Stimulated activated CD4-positive, alpha-beta T cell treated with anti-CD3 and anti-CD28 coated beads, Interleukin-4, amount 100 ng/mL, for 4 hours (primary cell): ENCODE measurements at places on chromosomes 2 and 18.

GRCh38 chr18:313931-314330, 46.1 kb upstream of the THOC1 start:
- no peak for DNase-seq

GRCh38 chr2:14881651-14882327, 249.3 kb downstream of the LRATD1 start:
- no peak for DNase-seq

GRCh38 chr2:214807653-214808052, 1.8 kb downstream of the BARD1 start:
- DNase-seq = no peak

DNA sequence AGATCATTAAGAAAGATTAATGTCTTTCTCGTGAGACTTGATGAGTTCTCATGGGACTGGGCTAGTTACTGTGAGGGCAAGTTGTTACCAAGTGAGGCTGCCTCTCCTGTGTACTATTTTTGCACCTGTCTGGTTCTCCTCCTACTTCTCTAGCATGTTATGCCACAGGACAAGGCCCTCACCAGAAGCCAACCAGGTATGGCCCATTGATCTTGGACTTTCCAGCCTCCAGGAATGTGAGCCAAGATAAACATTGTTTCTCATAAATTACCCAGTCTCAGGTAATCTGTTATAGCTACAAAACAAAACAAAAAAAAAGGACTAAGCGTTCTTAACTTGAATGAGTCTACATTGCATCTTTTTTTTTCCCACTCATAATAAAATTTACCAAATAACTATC, 184.1 kb downstream of the CDH7 start:
- DNase-seq = no peak

- DNase-seq = no peak
Observed at GRCh38 chr2:119136093-119136492, 22.5 kb downstream of the C1QL2 start.

GRCh38 chr2:200985799-200986198, 22.3 kb upstream of the ORC2 start:
- DNase-seq = no peak

DNA sequence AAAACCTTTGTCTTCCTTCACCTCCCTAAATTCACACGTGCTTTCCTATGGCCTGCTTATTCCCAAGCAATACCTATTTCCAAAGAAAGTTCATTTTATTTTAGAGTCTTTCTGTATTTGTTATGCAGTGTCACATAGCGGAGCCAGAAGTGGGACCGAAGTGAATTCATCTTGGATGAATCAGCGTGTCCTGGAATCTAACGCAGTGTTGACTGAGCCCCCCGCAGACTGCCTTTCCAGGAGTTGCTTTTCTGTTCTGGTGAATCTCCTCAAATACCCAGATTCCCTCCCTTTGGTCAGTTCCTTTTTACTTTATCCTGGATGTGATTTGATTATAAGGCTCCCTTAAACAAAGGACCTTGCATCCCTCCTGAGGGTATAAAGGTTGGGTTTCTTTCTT, 10.8 kb downstream of the ALPP start:
- no peak for DNase-seq

- no peak for DNase-seq
Observed at GRCh38 chr18:12059334-12060181, 34.1 kb upstream of the ANKRD62 start.

DNA sequence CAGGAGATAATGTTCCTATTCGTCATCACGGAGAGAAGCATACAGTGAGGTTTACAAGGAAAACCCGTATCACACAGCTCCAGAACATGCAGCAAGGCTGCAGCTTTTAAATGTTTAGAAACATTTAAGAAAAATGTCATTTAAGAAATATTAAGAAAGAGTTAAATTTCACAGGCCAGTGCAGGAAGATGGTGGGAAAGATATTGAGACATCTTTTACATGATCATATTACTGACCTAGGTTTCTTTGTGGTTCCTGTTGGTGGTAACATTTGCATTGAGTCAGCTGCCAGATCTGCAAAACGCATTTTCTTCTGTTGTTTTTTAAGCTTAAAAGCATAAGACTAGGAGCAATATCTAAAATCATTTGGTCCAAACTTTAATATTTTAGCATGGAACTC, 44.9 kb downstream of the CPO start:
- no peak for DNase-seq

DNA sequence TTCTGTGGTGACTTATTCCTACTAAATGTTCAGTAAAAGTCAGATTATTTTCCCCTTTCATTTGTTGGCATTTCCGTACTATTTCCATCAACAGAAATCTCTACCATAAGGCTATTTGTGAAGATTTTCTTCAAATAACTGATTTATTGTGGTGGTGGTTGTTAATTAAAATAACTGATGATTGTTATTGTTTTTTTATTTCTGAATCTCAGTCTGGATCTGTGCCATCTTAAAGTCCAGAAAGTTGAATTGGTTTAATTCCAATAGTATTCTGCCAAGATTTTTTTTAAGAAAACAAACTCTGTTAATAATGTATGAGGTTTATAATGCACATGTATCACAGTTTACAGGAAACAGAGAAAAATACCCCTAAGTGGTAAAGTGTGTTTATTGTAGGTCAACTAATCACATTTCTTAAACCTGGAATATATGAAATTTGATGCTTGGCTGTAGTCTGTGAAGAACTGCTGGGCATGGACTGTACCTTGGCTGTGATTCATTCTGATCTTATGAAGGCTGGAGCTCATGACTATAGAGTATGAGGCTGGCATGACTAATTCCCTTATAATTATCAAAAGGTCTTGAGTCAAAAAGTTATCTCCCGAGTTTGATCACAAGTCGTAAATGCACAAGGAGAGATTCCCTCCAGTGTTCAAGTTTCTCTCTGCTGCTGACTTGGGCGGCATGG, 134.2 kb upstream of the RND3 start:
- DNase-seq = no peak

DNA sequence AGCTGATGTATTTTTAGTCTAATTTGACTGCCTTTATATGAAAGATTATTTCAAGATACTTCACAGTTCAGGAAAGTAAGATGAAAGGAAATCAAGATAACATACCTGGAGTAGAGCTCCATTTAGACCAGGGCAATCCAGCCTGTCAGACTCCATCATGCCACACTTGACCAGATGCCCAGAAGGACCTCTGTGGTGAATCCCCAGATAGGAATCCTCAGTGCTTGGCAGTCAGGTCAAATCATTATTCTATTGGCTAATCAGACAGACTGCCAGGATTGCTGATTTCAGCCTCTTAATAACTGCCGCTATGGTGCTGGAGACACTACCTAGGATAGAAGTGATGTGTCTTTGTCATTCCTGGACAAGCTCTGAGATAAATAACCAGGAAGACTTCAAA, 404.2 kb downstream of the STK39 start:
- DNase-seq = no peak

DNA sequence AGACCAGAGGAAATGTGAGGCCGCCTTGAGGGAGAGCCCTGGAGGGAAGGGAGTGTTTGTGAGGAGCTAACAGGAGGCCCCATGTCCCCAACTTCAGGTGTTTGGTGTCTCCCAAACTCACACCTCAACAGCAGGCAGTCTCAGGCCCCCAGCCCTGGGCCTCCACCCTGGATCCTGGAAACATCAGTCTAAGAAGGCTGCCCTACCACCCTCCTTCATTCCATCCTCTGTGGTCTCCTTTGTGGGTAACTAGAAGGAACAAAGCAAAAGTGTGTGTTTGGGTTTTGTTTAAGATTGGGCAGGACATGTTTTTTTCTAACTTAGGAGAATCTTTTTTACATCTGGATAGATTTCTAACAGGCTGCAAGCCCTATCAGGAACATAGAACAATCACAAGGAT, 404.3 kb downstream of the BCL11A start:
- DNase-seq = no peak

DNA sequence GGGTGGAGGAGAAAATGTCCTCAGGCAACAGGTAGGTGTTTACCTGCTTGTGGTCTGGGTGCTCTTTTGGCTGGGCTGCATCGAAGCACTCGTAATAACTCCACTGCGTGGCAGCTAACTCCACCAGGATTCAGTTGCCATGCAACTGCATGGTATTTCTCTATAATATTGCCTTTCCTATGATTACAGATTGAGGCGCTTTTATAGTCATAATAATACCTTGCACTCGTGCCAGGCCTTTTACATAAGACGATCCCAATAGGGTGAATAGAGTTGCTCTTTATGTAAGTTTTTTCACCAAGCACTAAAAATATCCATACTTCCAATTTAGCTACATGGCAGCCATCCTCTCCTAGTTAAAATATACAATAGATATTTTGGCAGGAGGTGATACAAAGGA, 19.7 kb upstream of the NYAP2 start:
- no peak for DNase-seq

DNA sequence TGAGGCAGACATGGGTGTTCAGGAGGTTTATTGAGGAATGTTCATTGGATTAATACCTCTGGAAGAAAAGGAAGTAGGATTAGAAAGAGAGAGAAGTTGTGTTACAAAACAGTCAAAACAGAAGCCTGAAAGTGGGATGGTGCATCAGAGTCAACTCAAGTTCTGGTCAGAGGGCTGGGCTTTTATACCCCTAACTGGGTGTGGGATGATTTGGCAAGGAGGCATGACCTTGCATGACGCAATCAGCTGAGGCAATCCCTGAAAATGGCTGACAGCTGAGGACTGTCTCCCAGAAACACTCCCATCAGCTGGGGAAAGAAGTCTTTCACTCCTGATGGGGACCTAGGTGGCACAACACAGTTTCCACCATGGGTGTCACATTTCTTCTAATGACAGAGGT, 818.2 kb downstream of the SATB2 start:
- no peak for DNase-seq

GRCh38 chr18:67717800-67718199, 201.3 kb upstream of the DSEL start:
- no peak for DNase-seq

GRCh38 chr2:2484301-2484700, 153.2 kb upstream of the MYT1L start:
- DNase-seq = no peak

- no peak for DNase-seq
Observed at GRCh38 chr18:58187674-58188073, 143.6 kb downstream of the NEDD4L start.

DNA sequence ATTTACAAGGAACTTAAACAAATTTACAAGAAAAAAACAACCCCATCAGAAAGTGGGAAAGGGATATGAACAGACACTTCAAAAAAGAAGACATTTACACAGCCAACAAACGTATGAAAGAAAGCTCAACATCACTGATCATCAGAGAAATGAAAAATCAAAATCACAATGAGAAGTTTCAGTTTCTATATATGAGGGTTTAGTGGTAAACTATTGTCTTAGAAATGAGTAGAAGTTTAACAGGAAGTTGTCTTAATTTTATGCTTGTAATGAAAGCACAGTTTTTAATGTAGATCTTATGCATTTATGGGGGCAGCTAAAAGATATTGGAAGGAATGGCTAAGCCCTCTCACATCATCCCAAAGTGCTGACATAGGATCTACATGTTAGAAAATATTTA, 325.4 kb downstream of the ERBB4 start:
- DNase-seq = no peak

DNA sequence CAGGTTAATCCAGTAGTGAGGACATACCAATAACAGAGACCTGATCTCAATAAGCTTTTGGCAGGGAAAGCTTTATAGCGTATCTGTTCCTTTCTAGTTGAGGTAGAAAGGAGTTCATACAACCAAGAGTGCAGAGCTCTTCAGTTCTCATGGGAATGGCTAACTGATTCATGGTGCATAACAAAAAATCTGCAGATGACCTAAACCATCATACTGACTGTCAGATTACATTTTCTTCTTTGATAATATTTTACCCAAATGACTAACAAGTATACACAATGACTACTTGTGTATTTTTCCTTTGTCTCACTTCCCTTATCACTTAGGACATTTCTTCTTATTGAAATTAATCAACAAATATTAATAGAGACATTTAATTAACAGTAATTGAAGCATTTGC, 140.0 kb upstream of the SERTAD2 start:
- DNase-seq = no peak

DNA sequence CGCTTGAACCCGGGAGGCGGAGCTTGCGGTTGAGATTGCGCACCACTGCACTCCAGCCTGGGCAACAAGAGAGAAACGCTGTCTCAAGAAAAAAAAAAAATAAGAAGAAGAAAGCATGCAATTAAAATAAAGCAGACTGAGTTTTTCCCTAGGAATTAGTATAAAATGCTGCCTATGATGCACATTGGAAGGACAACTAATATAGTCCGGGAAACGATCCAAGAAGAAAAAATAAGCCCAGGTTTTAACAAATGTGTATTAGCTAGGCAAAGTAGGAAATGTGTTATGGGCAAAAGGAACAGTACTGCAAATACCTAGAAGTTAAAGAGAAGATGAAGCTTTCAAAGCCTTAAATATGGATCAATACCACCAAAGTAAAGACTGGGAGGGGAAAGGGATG, 64.0 kb downstream of the SPIRE1 start:
- DNase-seq = no peak

GRCh38 chr2:106356291-106356690, 111.9 kb downstream of the RGPD3 start:
- DNase-seq = no peak

DNA sequence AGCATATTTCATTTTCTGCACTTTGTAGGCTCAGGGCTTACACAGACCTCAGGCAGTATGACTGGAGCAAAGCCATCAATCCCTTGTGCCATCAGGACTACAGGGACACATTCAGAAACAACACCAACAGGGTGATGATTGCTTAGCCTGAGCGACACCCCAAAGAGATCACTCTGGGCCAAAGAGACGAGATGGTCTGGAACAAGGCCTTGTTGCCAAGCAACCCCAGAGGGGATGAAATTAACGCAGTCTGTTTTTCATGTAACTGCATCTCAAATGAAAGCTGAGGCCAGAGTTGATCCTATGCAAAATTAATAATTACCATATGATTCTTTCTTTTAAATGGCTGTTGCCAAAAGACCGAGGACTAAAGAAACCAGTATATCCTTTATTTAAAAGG, 20.2 kb upstream of the B3GNT2 start:
- DNase-seq = no peak

DNA sequence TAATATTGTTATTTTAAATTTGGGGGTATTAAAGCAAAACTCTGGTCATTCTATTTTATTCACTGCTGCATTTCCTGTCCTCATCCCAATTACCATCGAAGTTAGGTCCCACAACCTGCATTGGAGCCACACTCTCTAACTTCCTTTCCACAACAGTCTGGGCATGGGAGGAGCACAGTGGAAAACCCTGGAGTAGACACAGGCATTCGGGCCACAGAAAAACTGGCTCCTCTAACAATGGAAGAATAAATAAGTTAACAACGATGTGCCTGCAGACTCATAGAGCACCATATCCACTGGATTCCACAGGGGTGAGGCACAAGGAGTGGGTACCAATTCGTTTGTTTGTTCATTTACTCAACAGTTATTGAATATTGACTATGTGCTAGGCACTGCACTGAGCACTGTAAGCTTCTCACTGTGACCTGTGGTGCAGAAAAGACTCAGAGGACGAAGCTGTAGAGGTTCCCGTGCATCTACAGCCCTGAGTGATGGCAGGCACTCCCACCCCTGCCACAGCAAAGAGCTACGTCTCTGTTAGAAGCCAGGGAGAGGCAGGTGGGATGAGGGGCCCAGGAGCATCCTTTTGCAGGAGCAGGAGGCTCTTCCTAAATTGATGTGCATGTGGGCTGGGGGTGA, 154.2 kb upstream of the PGAP1 start:
- DNase-seq = no peak
